DMS 273 treated with DMSO at 0.1 percent for 48 hours (cell line): ENCODE measurements at places on chromosomes 6 and 20.

DNA sequence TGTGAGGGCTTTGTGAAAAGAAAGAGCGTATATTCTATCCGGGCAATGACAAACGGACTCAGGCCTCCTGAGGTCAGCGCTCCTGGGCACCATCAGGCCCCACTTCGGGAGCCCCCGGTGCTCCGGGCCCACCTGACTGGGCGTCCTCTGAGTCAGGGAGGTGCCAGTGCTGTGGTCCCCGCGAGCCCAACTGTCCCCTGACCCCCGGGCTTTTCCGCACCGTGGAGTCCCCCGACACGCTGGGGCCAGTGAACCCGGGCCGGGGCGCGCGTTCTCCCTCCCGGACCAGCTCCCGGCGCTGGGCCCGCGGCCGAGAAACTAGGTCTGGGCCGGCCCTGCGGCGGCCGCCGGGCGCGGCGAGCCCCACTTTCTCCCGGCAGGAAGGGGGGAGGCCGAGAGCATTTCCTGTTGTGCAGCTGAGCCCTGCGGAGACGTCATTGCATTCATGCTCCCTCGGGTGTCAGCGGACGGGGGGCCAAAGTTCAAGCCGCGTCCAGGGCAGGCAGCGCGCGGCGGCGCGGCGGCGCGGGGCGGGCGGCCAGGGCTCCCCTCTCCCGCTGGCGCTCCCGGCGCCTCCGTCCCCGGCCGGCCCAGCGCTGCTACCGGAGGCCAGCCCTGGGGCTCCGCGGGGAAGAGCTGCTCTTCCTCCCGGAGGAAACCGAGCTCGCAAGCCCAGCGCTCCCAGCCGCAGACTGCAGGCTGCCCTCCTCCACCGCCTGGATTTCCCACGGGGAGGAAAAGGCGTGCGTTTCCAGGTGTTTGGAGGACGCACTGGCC lies 18.3 kb downstream of the HIVEP2 start:
- no peak for DNase-seq

DNA sequence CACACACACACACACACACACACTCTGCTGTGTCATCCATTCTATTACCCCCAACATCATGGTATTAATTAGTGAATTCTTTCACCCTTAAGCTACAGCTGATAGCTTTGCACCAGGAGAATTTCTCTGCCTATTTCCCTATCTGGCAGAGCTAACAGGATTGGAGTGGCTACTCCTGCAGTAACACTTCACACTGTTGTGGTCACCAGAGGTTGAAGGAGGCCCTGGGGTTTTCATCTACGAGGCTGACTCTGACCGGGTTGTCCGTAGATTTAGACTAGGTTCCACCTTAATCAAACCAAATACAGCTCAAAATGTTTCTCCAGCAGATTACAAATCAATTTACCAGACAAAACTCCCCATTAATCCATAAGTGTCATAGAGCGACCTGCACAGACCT lies 69.2 kb upstream of the RIPOR2 start:
- DNase-seq, result no peak

- peak; percentile 84 for DNase-seq
Measured at GRCh38 chr6:99492092-99492491, 23.1 kb downstream of the USP45 start.

DNA sequence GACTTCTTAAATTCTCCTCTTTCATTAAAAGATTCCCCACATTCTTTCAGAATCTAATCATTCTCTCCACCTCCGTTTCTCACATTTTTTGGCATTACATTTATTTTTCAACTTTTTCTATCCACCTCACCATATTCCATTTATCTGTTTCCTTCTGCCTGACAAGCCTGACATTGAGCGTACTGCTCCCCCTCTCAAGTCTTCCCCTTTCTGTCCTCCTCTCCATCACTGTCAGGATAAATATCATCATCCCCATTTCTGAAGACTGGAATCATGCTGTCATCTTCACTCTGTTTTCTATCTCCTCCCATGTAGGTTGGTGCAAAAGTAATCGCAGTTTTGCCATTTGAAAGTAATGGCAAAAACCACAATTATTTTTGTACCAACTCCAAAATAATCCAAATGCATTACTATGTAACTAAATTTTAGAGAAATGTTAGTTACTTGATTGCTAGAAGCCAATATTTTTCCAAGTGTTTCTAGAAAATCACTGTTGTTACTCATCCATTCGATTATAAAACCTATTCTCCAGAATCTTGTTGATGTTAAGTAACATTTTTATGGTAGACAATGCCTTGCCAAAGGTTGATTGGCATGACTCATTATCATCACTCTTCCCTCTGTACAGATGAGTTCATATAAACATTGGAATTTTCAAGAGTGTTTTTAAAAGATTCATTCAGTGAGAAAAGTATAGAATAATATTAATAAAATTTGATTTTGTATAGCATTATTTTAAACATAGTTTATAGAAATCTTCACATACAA lies 292.3 kb upstream of the RNF217 start:
- DNase-seq, result no peak

GRCh38 chr6:71886184-71887005 lies at the start of gene RIMS1:
Gene RIMS1, plus strand, starts transcription at chr6:71886550. Its CDS starts 474 bp downstream, at chr6:71887024.
- no peak for DNase-seq

- no peak for DNase-seq
Measured at GRCh38 chr6:138538390-138539031, 39.2 kb upstream of the NHSL1 start.

GRCh38 chr6:64266351-64266821 lies 630.8 kb downstream of the PHF3 start:
- DNase-seq, result no peak

- DNase-seq, result no peak
Measured at GRCh38 chr20:60060006-60060557, 101.9 kb downstream of the CDH26 start.

GRCh38 chr6:25042984-25043725 lies 107.4 kb upstream of the RIPOR2 start:
- no peak for DNase-seq

- no peak for DNase-seq
Measured at GRCh38 chr6:156556811-156557210, 220.4 kb upstream of the ARID1B start.

GRCh38 chr6:21996425-21997118 lies 300.3 kb downstream of the PRL start:
- DNase-seq, result no peak

DNA sequence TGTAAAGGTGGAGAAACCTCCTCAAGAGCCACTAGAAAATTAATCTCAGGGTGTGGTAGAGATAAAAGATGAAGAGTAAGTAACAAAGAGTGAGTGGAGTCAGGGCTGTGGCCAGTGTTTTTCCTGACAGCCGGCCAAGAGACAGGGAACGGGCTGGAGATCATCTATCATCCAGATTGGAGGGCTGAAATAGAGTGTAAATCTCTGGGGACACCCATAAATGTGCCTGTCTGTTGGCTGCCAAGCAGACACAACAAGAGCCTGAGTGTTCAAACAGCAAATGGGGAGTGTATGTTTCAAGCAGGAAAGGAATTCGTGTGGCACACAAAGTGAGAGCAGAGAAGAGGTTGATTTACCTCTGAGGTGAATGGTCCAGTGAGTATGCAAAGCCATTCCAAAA lies 326.4 kb upstream of the KHDRBS2 start:
- DNase-seq, result no peak

- DNase-seq, result no peak
Measured at GRCh38 chr6:166465671-166466087, 82.9 kb upstream of the MPC1 start.

DNA sequence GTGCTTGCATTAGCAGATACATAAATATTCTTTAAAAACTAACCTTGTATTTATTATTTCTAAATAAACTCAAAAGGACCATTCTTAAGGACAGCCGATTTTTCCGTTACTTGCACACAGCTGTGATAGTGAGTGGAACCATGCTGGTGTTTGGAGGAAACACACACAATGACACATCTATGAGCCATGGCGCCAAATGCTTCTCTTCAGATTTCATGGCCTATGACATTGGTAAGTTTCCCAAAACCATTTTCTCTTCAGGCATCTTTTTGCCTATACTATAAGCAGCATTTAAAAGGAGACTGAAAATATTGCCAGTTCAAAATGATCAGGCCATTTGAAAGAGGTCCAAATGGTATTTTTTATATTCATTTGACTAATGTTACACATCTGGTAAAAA lies 92.3 kb downstream of the ATRN start:
- no peak for DNase-seq

DNA sequence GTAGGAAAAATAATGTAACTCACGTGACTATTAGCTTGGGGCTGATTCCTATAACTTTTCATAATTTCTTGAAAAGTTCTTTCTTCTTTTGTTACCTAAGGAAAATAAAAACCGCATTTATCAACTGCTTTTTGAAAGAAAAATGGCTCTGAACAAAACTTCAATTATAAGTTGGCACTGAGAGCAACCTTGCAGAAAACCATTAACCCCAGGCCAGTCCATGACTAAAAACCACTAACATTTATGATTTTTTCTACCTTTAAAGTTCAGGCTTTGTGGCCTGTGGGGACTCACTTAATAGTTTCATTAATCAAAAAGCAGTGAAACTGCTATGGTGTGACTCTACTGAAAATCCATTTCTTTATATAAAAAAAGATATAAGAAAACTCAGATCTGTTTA lies 69.1 kb upstream of the SAMHD1 start:
- no peak for DNase-seq

GRCh38 chr20:18133962-18134361 lies 3.7 kb upstream of the KAT14 start:
- no peak for DNase-seq

- DNase-seq, result no peak
Measured at GRCh38 chr20:41592516-41593216, 25.5 kb downstream of the CHD6 start.

- DNase-seq, result no peak
Measured at GRCh38 chr6:35948725-35949124, 27.8 kb upstream of the SRPK1 start.

DNA sequence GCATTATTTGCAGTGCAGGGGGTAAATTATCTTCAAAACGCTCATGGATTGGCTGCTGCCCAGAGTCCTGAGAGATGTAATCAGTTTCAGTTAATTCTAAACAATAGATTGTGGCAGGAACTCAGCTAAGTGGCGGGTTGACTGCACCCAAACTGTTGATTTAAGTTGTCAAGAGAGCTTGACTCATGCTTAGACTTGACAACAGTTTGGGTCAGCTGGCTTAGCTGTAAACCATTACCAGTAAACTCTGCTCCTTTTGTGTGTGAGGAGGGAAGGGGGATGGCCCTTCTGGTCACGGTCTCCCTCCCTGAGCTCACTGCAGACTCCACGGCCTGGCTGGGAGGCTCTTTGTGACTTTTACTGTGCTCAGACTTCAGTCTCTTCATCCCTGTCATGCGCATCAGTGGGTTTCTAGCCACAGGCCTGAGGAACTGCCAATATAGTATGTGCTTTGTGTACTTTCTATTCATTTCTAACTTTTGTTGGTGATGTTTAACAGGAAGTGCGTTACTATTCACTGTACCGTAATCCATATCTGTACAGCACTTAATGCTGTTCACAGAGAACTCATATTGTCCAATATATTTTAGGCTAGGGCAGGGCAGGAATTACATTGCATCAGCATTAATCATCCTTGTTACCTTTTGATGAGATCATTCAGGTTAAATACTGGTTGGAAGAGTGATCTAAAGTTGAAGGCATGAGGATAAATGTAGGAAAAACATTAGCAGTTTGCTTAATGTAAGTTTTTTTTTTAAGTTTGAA lies 488.3 kb downstream of the CDKAL1 start:
- DNase-seq, result no peak

GRCh38 chr6:104460738-104461483 lies 398.8 kb downstream of the HACE1 start:
- no peak for DNase-seq

GRCh38 chr6:150541576-150541975 lies 58.1 kb upstream of the PLEKHG1 start:
- no peak for DNase-seq

- no peak for DNase-seq
Measured at GRCh38 chr20:24915440-24915839, 33.6 kb upstream of the CST7 start.

- no peak for DNase-seq
Measured at GRCh38 chr6:3377536-3378397, 79.1 kb downstream of the SLC22A23 start.

DNA sequence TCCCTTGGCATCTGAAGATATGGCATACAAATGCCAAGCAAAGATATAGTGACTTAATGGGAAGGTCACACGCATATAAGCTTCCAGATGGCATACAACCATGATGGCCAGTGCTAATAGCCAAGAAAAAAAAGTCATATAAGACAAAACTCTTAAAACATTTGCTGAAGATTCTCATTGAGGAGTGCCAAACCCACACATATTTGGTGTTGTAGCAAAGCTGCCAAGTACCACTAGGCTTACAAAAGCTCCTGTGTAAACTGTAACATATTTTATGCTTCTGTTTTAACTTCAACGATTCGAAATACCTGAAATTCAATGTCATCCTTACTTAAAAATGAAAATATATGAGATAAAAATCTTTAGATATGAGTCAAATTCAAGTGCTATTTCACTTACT lies 123.0 kb downstream of the HMGCLL1 start:
- DNase-seq, result no peak

DNA sequence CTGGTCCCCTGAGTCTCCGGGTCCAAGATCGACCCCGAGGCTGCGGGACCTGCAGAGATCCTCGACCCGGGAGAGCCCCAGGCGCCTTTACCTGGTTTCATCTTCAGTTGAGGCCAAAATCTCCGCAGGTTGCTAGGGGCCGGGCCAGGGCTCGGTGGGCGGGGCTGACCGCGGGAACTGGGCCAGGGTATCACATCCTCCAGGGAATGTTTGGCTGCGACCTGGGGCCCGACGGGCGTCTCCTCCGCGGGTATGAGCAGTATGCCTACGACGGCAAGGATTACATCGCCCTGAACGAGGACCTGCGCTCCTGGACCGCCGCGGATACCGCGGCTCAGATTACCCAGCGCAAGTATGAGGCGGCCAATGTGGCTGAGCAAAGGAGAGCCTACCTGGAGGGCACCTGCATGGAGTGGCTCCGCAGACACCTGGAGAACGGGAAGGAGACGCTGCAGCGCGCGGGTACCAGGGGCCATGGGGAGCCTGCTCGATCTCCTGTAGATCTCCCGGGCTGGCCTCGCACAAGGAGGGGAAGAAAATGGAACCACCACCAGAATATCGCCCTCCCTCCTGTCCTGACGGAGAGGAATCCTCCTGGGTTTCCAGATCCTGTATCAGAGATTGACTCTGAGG lies 53.8 kb upstream of the POLR1H start:
- no peak for DNase-seq

DNA sequence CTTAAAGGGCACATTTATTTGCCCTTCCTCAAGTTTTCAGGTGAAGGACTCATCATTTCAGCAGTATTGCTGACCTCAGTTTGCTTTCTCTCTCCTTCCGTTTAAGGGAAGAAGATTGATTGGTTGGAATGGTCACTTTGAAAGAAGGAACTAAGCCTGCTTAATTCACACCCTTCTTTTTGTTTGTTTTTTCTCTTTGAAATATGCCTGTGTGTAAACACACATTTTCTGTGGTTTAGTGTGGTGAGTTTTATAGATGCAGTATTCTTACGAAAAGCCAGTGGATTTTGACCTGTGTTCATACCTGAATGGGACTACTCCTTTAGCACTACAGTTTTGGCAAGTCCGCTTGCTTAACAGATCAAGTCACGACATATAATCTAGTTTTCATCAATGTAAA lies 548.8 kb upstream of the EPHA7 start:
- no peak for DNase-seq

GRCh38 chr6:36150283-36150682 lies 20.0 kb downstream of the MAPK13 start:
- no peak for DNase-seq

- DNase-seq, result no peak
Measured at GRCh38 chr6:162615016-162615705, 112.4 kb downstream of the PRKN start.

- DNase-seq, result no peak
Measured at GRCh38 chr20:15011631-15012030, 674.2 kb upstream of the FLRT3 start.

- DNase-seq, result no peak
Measured at GRCh38 chr20:41029150-41029901, 704 bp downstream of the TOP1 start.

- DNase-seq, result no peak
Measured at GRCh38 chr6:137819740-137820139, 47.3 kb upstream of the TNFAIP3 start.
